ENCODE measurements at places on chromosomes 16 and 17.

GRCh38 chr16:86707171-86707570, 128.8 kb downstream of the FOXL1 start:
- no peak for DNase-seq

- DNase-seq = no peak
These were observed 529.1 kb downstream of the HS3ST4 start for GRCh38 chr16:26220894-26221293.

DNA sequence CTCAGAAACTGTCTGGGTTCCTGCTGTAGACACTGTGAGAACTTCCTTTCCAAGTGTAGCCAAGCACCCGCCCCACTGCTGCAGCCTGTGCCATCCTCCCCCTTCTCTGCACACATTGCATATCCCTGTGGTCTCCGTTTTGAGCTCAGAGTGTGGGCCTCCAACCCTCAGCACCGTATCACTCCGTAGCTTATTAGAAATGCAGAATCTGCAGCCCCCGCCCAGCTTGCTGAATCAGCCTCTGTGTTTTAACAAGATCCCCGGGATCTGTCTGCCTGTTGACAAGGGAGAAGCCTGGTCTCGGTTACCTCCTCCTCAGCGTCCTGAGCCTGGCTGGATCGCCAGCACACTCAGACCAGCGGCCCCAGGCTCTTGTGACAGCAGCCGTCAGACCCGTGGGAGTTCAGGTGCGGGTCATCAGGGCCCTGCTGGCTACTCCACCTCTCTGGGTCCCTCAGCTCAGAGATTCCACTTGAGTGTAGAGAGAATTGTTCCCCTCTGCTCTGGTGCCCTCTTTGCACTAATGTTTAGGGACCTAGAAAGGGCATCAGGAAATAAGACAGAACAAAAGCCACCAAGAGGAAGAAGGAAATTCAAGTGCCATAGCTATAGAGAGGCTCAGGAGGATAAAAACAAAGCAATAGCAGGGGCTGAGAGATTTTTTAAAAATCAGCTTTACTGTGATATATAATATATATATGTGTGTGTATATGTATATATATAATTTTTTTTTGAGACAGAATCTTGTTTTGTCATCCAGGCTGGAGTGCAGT, 92.3 kb downstream of the PITPNC1 start:
- no peak for DNase-seq

DNA sequence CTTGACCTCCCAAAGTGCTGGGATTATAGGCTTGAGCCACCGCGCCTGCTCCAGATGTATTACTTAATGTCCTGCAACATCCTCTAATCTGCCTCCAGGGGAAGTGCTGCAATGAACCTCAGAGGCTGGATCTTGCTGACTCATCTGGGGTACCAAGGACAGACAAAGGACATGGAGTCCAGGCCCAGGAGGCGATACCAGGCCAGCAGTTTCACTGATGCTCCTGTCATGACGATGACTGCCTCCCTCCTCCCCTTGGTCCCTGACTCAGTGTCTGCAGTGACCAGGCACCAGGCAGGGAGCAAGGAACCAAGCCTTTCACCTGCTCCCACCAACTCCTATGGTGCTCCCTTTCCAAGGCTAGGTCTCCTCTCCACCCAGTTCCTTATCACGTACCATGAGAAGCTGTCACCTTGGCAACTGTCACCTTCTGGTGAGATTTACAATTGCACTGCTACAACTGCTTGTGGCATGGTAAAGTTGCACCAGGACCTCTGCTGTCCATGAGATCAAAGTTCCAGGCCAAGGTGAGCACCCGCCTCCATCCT, 21.6 kb upstream of the PHOSPHO1 start:
- DNase-seq = no peak

- DNase-seq = no peak
These were observed 15.4 kb downstream of the SIAH1 start for GRCh38 chr16:48369765-48370164.

DNA sequence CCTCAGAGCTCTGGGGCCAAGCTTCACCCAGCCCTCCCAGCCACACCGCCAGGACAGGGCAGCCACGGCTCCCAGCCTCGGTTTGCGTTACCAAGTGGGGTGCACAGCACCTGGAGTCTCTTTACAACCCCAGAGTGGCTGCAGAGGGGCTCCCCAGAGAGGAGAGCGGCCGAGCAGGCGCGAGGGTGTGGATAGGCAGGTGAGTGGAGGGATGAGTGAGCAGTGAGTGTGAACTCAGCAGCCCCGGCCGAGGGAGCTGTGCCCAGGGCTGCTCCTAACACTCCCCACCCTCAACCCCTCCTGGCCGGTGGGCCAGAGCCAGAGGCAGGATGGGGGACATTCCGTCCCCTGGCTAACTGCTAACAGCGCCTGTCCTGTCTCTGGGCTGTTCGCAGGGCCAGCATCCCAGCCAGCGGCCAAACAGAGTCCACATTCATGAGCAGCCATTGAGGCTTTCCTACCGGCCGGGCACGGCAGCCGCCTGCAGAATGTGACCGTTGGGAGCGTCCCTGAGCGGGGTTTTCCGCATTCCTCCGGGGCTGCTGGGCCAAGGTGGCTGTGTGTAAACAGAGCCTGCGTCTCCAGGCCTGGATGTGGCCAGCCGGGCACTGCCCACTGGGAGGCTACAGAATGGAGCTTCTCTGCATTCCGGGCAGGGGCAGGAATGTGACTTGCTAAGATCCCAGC, 5.3 kb downstream of the ZNF469 start:
- DNase-seq = no peak

- DNase-seq = no peak
These were observed 2.1 kb downstream of the CSNK1D start for GRCh38 chr17:82271401-82271800.

- no peak for DNase-seq
These were observed 8.2 kb upstream of the BRD7 start for GRCh38 chr16:50377001-50377400.

DNA sequence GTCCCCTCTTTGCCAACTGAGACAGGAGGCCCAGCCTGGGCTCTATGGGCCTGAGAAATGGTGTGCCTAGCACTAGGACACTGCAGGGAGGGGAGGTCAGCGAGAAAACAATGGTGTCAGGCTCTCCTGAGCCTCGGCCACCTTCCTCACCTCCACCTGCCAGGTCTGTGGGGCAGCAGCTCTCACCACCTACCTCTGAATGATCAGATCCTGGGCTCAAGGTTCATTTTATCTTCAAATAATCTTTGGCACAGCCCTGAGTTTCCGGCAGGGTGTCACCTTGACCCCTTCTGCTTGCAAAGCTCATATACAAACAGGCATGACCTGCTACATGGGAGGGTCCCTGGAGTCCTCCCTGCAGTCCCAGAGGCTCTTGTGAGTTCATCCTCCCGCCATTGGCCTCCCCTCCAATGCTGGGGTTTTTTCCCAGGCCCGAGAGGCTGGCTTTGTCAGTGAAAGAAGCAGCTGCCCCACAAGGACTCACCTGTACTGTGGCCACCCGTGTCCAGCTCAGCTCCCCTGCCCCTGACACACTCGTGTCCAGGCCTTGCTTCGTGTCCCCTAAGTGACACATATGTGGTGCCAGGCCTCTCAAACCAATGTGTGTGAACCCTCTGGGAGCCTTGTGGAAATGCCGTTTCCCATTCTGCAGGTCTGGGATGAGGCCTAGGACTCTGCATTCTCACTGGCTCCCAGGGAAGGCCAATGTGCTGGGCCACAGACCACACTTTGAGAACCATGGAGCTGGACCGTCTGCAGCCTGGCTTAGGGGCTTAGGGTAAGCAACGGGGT, 176.8 kb upstream of the CIBAR2 start:
- no peak for DNase-seq

GRCh38 chr16:66206363-66206762, 160.1 kb upstream of the CDH5 start:
- DNase-seq = no peak

- DNase-seq = no peak
These were observed 39.0 kb downstream of the CA4 start for GRCh38 chr17:60188759-60189158.

- DNase-seq = peak; percentile 10
These were observed 155.2 kb upstream of the C17orf78 start for GRCh38 chr17:37220607-37220953.

DNA sequence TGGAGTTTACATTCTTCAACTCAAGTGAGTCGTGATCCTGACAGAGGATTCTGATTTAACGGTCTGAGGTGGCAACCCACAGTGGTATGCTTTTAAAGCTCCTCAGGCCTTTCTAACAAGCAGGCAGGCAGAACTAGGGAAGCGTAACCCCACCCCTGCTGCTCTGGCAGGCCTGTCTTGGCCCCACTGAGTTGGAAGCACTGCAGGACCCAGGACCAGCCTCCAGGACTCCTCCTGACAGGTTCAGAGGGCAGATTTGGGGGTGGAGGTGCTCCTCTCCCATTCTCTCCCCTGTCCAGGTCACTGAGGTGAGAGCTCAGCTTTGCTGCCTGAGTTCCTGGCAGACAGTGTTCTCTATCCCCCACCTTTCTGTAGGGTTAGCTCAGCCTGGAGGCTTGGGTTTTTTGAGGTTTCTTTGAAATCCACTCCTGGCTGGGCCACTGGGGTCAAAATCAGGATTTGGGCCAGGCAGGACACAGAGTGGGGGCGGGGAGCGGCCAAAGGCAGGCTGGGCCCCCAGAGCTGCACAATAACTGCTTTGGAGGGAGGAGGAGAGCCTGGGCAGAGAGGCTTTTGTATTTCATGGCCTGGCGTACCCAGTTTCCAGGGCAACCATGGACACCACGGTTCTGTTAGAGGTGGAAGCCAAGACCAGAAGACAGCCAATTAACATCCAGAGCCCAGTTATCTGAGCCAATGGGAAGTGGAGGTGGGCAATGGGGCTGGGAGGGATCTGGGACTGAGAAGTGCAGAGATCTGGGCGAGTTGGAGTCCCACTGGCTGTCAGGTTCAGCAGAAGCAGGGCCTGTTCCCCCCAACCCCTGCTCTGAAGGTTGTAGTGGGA, 9.5 kb downstream of the MRPL27 start:
- peak; percentile 61 for DNase-seq

- DNase-seq = no peak
These were observed 5.8 kb upstream of the ZNF23 start for GRCh38 chr16:71467810-71468209.

DNA sequence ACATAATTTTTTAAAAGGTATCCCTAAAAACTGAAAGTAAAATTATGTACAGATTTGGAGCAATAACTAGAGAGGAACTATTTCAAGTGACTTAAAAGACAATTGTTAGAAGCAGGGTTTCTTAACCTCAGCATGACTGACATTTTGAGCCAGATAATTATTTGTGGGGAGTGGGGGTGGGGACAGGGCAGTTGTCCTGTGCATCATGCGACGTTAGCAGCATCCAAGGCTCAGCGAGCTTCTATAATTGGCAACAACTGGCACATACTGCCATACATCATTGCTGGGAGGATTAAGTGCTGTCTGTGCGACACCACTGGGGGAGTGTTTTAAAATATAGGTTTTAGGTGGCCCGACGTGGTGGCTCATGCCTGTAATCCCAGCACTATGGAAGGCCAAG, 27.1 kb downstream of the GABARAPL2 start:
- DNase-seq = no peak

DNA sequence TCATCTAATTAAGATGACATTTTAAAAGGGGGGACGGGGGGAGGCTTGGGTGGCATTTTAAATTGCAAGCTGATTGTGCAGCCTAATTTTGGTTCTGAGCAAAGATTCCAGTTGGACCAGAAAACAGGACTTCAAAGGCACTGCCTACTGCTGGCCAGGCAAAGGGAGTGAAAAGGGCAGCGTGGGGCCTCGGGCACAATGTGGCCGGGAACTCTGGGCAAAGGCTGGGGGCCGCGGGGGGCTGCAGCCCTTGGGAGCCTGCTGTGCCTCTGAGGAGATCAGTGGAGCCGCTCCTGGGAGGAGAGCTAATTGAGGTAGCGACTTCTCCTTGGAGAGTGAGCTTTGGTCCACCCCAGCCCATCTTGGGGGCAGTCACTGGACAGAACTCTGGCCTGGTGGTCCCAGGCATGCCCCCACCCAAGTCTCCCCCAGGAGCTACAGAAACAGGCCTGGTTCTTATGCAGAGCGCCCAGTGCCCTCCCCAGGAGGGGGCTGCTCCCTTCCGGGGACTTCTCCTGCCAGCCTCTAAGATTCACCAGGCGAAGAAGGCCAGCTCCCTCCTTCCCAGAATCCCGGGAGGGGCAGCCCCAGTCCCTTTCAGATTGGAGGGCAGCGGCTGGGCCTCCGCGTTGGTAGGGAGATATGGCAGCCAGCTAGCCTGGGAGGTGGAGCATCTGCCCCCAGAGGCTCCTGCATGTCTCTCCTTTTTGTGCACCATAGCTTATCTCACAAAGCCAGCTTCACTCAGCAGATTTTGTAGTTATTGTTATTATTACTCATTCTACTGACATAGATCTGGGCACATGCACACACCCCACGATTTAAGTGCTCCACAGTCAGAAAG, 115.6 kb downstream of the GNAO1 start:
- no peak for DNase-seq

GRCh38 chr17:51590071-51590656, 329.8 kb downstream of the UTP18 start:
- no peak for DNase-seq

DNA sequence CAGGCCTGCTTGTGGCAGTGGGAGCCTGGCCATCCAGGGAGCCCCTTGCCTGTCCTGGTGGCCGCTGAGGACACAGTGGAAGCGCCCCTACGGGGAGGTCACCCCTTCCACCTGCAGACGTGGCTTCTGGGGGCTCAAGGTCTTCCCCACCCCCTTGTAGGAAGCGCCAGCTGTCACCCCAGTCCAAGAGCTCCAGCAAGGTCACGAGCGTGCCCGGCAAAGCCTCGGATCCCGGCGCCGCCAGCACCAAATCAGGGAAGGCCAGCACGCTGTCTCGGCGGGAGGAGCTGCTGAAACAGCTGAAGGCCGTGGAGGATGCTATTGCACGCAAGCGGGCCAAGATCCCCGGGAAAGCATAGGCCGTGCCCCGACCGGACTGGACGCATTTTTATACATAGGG, 7.4 kb upstream of the IL17C start:
- no peak for DNase-seq

DNA sequence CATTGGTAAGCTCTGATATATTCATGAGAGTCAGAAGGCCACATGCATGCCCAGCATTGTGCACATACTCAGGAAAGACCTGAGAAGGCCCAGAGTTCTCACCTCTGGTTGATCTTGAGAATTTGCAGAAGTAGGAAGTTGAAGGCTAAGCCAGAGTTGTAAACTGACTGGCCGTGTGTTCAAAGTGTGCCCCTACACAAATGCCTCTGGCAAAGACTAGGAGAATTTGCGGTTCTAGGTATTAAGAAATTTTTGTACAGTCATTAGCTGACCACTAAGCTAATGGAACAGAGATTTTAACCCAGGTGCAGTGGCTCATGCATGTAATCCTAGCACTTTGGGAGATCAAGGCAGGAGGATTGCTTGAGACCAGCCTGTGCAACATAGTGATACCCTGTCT, 25.0 kb downstream of the FBXL20 start:
- DNase-seq = no peak

- no peak for DNase-seq
These were observed 467.8 kb downstream of the MAF start for GRCh38 chr16:79132701-79133100.

- no peak for DNase-seq
These were observed 6.1 kb upstream of the GAA start for GRCh38 chr17:80095038-80095843.

GRCh38 chr17:12519956-12520594, 145.6 kb upstream of the MYOCD start:
- no peak for DNase-seq

- no peak for DNase-seq
These were observed 1.3 kb upstream of the SCN4A start for GRCh38 chr17:63973930-63974593.

Measured in NCI-H2081 (cell line).